ENCODE measurements at places on chromosomes 3 and 15. TPM values are rescaled to one million over a fixed set of nuclear protein-coding genes. Genes with fewer than 3 reads are reported as not detected.

DNA sequence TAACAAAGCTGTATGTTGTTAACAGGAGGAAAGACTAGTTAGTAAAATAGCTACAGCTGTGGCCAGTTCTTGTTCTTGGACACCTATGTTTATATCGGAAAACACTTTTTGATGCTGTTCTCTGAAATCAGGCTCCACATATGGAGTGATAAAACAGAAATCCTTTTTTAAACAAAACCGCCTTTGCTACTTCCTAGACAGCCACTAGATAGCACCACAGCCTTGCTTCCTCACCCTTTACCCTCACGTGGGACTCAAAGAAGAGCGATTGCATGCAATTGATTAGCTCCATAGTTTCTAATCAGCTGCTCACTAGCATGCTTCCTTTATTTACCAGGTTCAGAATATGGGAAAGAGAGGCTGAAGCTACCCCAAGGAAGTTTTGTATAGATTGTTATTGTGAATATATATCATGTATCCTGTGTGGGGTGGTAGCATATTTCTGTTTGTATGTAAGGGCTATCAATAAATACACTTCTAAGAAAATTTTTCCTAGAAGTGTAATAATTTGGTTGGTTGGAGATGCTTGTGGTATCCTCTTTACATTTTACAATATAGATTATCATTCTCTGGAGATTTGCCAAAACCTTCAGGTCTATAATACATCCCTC, 4.3 kb upstream of the MTFMT start:
- DNase-seq: peak; percentile 45

- DNase-seq: no peak
Measured at GRCh38 chr3:170523248-170523647, 62.6 kb downstream of the SLC7A14 start.

NANOGP8 gene
- not detected for total RNA-seq

DNA sequence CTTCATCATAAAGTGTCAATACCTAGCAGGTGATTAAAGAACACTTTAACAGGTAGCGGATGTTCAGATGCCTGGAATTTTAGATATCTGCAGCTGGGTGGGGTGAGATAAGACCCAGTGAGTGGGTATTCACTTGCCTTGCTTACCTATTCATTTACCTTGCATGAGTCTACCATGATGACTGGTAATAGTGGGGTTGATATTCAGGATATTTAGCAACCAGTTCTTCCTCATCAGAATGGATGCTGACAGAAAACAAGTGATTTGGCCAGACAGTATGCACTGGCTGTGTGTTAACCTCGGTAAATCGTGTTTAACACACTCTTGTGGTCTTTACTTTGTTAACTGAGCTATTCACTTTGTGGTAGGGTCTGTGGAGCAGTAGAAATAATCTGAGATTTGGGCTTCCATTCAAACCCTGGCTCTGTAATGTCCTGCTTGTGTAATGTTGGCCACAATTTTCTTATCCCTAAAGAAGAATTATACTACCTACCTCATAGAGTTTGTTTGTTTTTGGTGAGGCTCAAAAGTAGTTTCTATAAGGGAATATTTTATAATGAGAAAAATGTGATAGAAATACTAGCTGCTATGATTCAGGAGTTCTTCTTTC, 391.9 kb upstream of the TBL1XR1 start:
- DNase-seq: no peak

DNA sequence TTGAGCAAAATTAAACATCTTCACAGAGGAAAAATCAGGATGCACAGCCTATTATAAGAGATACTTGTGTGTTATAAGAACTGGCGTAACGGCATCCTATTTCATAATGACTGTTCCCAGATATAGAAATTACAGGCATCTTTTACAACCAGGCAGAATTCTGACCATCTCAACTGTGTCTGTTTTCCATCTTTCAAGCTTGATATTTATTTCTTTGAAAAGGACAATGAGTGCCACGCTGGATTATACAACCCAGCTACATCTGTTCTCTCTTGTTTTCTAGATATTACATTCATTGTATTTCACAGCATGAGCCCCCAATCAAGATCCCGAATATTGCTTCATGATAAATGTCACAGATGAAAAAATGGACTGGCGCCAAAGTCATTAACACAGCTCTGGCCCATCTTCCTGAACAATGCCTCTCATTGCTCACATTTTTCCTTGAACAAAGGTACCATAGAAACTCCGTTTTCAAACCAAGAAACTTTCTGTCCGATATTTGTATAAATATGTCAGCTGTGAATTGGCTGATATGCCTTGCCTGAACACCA, 420.6 kb downstream of the TBL1XR1 start:
- no peak for DNase-seq

GRCh38 chr3:70808881-70809280, 496.4 kb upstream of the MDFIC2 start:
- no peak for DNase-seq

DNA sequence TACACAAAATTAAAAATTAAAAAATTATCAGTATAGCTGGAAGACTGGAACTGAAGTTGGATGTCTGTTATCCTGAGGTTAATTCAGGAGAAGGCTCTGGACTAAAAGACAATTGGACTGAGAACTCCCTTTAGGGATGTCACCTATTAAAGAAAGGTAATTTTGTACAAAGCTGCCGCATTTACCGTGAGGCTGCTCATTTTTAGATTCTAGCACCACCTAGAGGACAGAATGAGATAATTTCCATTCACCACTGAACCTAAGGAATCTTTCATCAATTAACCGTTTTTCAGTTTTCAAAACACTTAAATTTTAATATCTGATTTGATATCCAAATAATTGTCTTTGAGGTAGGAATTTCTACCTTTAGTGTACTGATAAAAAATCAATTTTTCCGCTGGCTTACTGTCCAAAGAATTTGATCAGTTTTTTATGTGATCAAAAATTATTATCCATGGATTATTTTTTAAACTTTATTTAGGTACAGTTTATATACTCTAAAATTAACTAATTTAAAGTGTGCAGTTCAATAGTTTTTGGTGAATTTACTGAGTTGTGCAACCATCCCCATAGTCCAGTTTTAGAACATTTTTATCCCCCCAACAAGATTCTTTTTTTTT, 106.7 kb upstream of the TNIK start:
- no peak for DNase-seq

DNA sequence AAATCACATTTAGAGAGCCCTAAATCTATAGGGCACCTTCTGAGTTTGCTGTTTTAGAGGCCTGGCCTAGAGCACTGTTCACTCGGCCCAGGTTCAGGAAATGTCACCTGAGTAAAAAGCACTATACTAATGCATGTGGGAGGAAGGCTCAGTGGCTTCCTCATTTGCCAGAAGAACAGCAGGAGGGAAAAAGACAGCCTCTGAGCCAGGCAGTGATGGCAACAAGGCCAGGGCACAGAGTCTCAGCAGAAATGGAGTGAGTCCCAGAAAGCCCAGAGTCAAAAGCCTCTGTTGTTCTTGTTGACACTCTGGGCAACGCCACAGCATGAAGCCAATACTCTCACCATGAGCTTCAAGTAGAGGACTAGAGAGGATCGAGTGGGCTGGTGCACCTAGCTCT, 25.9 kb downstream of the LTF start:
- no peak for DNase-seq

DNA sequence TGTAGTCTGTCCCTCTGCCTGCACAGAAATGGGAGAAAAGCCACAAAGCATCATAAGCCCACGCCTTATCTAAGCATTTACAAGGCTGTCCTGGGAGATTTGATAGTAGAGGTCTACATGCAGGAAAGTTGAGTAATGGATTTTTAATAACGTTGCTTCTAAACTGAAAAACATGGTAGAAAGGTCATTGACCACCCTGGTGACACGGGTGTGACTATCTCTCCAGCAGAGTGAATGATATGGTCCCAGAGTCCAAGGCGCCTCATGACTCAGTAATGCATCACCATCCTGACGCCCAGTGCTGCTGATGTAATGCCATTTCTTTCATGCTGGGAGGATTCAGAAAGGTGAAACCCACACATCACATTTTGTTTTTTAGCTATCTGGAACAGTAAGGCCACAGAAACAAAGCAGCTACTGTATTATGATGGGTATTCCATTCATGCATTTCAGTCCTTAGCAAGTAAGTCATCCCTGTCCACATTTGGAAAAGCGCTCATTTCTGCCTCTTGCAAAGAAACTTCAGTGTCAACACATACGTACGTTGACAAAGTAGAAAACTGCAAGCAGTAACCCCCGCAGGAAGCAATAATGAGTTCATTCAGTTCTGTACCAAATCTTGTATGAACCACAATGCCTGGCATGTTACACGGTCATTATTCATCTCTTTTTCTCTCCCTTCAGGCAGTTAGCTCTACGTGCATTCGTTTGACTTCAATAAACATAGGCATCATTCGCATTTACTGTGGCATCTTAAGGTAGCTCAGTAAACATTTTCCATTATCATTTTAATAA, 483.5 kb downstream of the GABRG3 start:
- DNase-seq: no peak

DNA sequence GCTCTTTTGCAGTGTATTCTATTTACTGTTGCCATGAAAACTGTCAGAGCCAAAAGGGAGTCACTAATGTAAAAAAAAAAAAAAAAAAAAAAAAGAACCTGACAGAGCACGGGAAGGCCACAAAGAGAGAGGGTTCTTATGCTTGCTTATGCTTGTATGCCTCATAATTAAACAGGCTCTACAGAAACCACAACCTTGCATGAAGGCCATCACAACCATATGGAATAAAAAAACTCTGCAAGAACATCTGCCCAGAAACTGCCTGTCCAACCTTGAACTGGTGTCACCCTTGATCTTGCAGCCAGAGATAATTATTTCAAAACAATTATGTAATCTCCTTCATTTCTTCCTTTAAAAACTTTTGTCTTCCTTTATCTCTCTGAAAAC, 50.1 kb downstream of the CFAP20DC start:
- no peak for DNase-seq

- peak; percentile 20 for DNase-seq
Measured at GRCh38 chr15:67253549-67254237, 768 bp downstream of the AAGAB start.

GMNC gene
- not detected for total RNA-seq

AHSG gene
- not detected for total RNA-seq

IL16 gene
- 117 TPM for total RNA-seq

DNA sequence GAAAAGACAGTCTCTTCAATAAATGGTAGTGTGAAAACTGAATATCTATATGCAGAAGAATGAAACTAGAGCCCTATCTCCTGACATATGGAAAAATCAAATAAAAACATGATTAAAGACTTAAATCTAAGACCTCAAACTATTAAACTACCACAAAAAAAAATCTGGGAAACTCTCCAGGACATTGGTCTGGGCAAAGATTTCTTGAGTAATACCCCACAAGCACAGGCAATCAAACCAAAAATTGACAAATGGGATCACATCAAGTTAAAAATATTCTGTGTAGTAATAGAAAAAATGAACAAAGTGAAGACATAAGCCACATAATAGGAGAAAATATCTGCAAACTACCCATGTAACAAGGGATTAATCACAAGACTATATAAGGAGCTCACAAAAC, 286.4 kb downstream of the TBC1D5 start:
- DNase-seq: no peak

UNC13C gene
- not detected for total RNA-seq

GRCh38 chr3:172194702-172195406, 155.5 kb downstream of the FNDC3B start:
- no peak for DNase-seq

CCDC32 gene
- 14.2 TPM for total RNA-seq

ACTC1 gene
- total RNA-seq: not detected

DNA sequence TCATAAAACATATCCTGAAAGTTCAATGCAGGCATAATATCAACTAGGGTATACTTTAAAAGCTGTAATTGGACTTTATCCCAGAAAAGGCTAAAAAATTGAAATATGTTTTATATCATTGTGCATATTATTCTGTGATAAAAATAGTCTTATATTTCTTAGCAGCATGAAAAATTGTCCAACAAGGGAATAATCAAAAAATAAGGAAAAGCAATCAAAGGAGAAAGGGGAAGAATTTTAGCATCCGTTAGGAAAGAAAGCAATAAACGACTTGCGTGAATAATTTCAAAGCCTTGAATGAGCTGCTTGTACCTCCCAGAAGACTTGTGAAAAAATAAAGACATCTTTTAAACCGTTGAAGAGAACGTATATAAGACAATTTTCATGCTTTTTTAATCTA, 1369.8 kb upstream of the GBE1 start:
- DNase-seq: no peak

SYNPR gene
- not detected for total RNA-seq

- peak; percentile 74 for DNase-seq
Measured at GRCh38 chr15:74790080-74790916, 8.4 kb downstream of the CSK start.

DNA sequence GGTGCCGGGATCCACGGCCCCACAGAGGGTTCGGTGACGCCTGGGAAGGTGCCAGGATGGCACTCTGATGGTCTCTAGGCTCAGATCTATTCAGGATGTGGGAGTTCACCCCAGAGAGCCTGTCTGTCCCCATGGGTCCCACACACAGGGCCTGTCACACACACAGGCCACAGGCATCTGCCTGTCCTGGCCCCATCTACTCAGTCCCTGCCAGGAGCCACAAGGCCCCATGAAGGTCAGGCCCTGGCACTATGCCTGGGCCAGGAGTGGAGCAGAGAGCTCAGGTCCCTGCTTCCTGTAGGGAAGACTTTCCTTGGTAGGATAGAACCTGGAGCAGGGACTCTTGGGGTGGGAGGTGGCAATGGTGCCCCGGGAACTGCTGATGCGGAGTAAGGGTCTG, 49.0 kb upstream of the FURIN start:
- DNase-seq: no peak

SEMA3B gene
- 1.6 TPM for total RNA-seq

DNA sequence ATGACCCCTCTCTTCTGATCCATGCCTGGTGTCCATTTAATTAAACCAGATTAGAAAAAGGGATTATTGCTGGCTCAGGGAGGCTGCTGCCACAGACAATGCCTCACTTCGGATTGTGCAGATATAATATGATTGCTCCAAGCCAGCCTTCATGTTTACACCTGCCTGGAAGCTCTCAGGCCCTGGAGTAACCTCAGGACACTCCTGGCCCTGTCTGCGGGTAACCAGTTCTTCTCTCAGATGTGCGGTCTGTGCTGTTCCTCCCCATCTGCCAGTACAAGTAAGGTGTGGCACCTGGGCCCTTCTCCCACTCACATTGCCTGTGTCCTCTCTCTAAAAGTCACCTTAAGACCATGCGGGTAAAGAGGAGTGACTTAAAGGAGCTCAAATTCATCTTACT, 8.8 kb upstream of the GOLGA8J start:
- DNase-seq: no peak

SNTN gene
- not detected for total RNA-seq

SCN11A gene
- 0.07 TPM for total RNA-seq

DNA sequence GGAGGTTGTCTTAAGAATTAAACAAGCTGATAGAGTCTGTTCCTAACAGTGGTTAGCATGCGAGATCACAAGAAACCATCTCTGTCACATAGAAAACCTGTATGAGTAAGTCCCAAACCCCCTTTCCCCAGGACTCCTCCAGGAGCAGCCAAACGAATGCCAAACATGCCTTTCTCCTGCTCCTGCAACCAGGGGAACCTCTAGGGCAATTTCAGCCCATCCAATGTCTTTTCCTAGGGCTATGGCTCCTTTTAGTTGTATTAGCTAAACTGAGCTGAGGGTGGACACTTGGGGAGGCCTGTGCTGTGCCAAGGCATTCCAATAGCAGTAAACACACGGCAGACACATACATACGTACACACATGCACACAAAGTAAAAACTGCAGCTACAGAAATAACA, 36.5 kb upstream of the TIMP4 start:
- no peak for DNase-seq

CCR5 gene
- 0.25 TPM for total RNA-seq

Measured in activated CD4-positive, alpha-beta T cell treated with anti-CD3 and anti-CD28 coated beads for 36 hours (primary cell).